ENCODE measurements at places on chromosomes 7 and 10.
A peak's percentile ranks its signal among the peaks of the same experiment; 100 is the strongest.

- DNase-seq = no peak
Measured at GRCh38 chr7:69696686-69697685, 98.7 kb downstream of the AUTS2 start.

DNA sequence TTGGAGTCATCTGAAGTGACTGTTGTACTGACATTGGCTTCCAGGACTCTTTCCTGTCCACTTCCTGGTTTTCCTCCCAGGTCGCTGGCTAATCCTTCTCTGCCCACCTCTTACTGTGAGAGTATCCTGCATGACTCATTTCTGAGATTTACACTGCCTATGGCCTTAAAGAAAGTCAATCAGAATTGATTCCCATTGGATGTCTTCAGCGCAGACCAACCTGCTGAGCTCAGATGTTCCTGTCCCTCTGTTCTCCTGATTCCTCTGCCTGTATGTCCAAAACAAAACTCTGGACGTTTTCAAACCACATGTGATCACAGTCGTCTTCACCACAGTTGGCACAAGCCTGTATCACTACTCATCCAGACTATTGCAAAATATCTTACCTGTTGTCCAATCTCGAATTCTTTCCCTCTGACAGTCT lies 262.1 kb downstream of the CREB5 start:
- DNase-seq = no peak

GRCh38 chr10:103840740-103841070 lies 14.7 kb downstream of the SH3PXD2A start:
- DNase-seq = no peak

GRCh38 chr10:62842983-62843382 lies 26.8 kb upstream of the EGR2 start:
- no peak for DNase-seq

GRCh38 chr7:97174303-97174702 lies 56.8 kb downstream of the SDHAF3 start:
- no peak for DNase-seq

- no peak for DNase-seq
Measured at GRCh38 chr7:123724817-123725253, 24.0 kb downstream of the WASL start.

DNA sequence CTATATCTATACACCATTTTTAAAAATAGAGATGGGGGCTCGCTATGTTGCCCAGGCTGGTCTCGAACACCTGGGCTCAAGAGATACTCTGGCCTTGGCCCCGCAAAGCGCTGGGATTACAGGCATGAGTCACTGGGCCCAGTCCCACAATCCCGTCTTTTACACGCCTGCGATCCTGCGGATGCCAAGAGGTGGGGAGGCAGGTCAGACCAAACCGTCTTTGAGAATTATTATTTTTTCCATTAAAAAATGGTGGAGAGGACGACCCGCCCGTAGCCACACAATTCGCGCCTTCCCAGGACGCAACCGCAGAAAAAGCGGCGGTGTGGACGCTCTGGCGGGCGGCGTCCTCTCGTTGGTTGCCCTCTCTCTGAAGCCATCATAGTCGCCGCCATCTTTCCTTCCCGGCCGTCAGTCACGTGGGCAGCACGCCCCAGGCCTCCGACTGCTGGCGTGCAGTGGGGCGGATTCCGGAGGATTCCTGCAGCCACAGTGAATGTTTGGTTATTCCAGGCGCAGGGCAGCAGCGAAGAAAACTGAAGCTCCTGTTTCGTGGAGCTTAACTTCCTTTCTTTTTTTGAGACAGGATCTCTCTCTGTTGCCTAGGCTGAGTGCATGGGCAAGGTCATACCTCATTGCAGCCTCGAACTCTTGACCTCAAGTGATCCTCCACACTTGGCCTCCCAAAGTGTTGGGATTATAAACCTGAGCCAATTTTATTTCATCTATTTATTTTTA lies 9.9 kb upstream of the EPHB4 start:
- peak; percentile 88 for DNase-seq

GRCh38 chr7:151793531-151793951 lies 83.4 kb downstream of the PRKAG2 start:
- DNase-seq = no peak

- no peak for DNase-seq
Measured at GRCh38 chr10:123759501-123760031, 93.4 kb downstream of the GPR26 start.

GRCh38 chr7:116674508-116675173 lies 2.6 kb downstream of the MET start:
- no peak for DNase-seq

DNA sequence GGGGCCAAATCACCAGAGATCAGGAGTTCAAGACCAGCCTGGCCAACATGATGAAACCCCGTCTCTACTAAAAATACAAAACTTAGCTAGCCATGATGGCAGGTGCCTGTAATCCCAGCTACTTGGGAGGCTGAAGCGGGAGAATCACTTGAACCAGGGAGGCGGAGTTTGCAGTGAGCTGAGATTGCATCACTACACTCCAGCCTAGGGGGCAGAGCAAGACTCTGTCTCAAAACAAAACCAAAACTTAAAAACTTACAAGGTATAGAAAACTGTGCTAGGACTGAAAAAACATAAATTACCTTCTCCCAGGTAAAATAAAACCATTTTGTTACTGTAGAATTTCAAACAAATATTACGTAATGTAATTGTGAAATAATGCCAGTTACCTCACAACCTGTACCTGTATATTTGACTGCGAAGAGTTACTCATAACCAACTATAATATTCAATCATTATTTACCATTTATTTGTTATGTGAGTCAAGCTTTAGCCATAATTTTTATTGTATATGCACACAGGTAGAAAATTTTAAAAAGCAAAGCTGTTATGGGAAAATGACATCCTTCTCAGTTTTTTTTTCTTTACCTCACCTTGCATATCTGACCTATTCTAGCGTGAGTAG lies 180.9 kb downstream of the SEMA3A start:
- DNase-seq = no peak

- DNase-seq = no peak
Measured at GRCh38 chr10:122446668-122447423, 7.6 kb upstream of the ARMS2 start.

DNA sequence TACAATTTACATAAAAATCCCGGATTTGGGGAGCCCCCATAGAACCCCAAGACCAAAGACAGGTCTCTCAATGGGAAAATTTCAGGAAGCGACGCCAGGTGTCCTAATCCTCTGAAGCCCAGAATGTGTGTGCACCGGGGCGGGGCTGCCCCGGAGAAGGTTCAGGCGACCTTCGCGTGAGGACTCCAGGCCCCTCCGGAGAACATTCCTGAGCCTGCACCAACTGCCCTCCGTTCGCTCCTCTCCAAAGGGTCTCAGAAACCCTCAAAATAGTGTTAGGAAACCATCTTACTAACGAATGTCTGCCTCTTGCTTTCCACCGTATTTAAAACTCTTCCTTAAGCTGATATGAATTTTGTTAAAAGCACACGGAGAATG lies 78.5 kb upstream of the INSIG1 start:
- no peak for DNase-seq

Measured in hypothalamus (tissue), 51 donors.